ENCODE measurements at places on chromosomes 5 and 9.

GRCh38 chr9:126338945-126339344 is 12.3 kb downstream of the MVB12B start:
- no peak for DNase-seq

- no peak for DNase-seq
Observed at GRCh38 chr9:98929895-98930341, 13.8 kb upstream of the COL15A1 start.

- DNase-seq: no peak
Observed at GRCh38 chr9:36074870-36075532, 38.3 kb downstream of the RECK start.

DNA sequence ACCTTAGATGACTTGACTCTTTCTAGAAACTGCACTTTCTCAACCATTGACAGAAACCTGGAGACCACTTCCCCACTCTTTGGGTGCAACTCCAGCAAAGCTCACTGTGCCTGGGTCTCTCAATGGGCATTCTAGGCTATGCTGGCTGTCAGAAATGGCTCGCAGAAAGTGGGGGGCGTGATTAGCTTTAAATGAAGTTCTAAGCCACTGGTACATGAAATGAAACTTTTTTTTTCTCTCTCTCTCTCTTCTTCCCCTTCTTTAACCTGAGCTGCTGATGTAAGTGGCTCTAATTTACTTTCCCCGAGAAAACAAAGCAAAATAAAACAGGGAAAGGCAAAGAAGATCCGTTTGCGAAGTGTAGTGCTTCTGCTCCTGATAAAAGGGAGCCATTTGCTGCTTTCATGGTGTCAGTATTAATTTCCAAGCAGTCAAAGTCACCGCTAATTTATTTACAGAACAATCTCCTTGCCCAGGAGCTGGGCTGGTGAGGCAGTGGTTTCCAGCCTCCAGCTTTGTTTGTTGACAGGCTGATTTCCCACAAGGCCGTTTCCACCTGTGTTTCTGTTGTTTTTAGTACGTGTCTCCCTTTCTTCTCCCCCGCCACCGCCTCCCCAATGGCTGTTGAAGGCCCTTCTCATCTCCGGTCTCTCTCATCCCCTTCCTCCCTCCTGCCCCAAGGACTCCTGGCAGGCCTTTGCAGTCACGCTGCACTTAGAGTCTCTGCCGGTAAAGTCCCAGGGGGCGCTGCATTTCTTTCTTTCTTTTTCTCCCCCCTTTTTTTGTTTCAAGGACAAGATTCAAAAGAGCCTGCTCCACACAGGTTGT is 422.9 kb downstream of the EBF1 start:
- DNase-seq: peak; percentile 4

DNA sequence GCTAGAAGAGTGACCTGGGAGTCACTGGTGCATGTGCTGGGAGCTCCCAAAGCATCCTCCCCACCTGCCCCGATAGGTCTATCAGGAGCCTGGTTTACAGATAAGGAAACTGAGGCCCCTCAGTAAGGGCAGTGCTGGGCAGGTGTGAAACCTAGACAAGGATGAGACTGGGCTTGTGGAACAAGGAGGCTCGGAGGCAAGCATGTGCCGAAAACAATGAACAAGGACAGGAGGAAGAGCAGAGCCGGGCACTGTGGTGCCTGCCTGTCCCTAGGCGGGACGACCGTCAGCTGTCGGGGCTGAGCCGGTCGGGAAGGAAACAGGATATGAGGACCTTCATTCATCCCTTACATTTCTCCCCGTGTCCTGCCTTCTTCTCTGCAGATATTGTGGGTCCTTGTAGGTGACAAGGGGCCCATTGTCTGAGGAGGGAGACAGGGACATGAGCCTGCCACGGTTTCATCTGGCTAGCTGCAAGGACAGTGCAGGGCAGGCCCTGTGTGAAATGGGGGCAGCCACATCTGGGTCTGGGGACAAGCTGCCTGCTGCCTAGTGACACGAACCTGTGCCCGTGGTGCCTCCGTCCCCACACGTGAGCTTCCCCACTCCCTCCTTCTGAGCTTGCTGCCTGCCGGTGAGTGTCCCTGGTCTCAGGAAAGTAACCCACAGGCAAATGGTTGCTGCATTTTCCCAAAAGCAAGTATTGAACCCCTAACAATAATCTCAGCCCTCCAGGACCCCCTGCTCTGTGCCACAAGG is 18.6 kb downstream of the FGD3 start:
- no peak for DNase-seq

DNA sequence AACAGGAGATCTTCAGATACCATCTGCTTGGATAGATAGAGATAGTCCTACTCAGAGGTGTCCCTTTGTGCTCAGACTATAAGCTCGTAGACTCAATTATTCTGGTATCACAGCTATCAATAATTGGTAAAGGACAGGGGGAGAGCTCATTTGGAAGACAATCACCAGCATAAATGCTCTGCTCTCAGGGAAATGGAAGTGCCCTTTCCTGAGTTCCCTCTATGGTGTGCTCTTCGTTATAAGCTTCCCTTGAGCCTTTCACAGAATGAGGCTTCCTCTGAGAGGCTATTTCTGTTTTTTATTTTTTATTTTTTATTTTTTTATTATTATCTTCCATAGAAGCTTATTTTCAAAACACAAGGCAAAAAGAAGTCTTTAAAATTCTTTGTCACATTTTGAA is 1155.7 kb upstream of the DMAC1 start:
- DNase-seq: no peak

- DNase-seq: no peak
Observed at GRCh38 chr5:44935871-44936270, 127.1 kb downstream of the MRPS30 start.

GRCh38 chr5:170219615-170220014 is 13.2 kb upstream of the C5orf58 start:
- DNase-seq: no peak

- no peak for DNase-seq
Observed at GRCh38 chr5:77847814-77848290, 71.7 kb upstream of the TBCA start.

- DNase-seq: no peak
Observed at GRCh38 chr9:111250875-111251842, 78.9 kb downstream of the OR2K2 start.

Measured in stimulated activated naive CD8-positive, alpha-beta T cell treated with anti-CD3 and anti-CD28 coated beads, Interleukin-15, Interleukin-2, amounts not matched to agents 100 U/mL and 50 U/mL, for 24 hours (primary cell).